GM12878 (cell line): ENCODE measurements at places on chromosomes 2 and 18. TPM values are rescaled to one million over a fixed set of nuclear protein-coding genes. Genes with fewer than 3 reads are reported as not detected.

DNA sequence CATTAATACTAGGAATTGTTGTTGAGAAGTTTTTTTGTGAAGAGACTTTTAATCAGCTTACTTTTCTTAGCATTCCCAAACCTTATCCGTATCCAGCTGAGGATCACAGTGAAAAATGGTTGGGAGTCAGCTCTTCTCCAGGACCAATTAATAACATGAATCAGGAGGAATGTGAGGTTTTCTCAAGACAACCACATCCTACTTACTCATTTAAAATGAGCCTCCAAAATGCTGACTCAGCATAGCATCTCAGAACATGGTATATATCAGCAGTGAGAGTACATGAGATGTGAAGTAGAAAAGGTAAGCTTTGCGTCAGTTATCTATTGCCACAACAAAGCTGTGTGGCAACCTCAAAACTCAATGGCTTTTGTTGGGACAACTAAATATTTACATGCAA is 140.3 kb downstream of the NRP2 start:
- no peak overlapping the region for H3K4me3 ChIP-seq
- no peaks in the 10 kb centered on the region for H3K36me3 ChIP-seq
- H3K4me1 ChIP-seq: no peaks in the 10 kb centered on the region
- H3K27me3 ChIP-seq: no peaks in the 10 kb centered on the region

DNA sequence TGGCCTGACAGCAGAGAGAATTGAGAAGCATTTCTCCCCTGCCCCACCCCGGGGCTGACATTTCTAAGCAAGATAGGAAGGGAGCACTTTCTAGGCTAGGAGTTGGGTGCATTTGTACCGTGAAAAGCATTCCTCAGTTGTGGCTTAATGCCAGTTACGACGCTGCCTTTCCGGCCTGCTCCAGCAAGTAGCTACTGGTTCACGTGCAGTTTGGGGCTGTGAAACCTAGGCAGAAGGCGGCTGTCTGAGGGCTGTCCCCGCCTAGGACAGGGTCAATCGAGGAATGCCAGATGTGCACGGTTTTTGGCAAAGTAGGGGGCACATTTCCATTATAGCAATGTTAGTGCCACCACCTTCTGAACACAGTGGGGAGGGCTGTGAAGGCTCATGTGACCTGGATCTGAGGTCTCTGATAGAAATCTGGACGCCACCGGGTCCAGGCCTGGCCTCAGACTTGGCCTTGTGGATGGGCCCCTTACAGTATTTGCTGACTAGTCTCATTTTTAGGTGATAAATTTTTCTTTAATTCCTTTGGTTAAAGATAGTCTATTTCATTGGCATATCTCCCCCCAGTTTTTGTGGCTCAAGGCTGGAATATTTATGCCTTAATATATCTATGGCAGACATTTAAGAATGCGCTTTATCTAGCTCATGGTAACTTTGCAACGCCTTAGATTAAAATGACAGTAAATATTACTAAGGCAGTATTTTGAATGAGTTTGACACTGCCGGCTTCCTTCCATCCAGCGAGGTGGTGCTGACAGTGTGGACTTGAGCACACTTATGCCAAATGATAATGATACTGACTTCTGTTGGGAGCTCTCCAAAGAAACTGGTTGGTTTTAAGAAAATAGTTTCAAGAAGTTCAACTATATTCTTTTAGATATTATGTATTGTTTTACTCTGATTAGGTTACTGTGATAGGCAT is 78.7 kb downstream of the LPIN1 start:
- DNase-seq: no peak
- H3K27me3 ChIP-seq: no peaks in the 10 kb centered on the region
- H3K4me3 ChIP-seq: no peak overlapping the region
- H3K27ac ChIP-seq: no peak overlapping the region
- H3K36me3 ChIP-seq: peaks cover 27% of the 10 kb centered on the region
- peaks cover 26% of the 10 kb centered on the region for H3K4me1 ChIP-seq

- H3K4me1 ChIP-seq: no peaks in the 10 kb centered on the region
- no peaks in the 10 kb centered on the region for H3K36me3 ChIP-seq
- H3K27ac ChIP-seq: no peak overlapping the region
- DNase-seq: no peak
Measured at GRCh38 chr18:449374-449773, 51.1 kb downstream of the COLEC12 start.

DNA sequence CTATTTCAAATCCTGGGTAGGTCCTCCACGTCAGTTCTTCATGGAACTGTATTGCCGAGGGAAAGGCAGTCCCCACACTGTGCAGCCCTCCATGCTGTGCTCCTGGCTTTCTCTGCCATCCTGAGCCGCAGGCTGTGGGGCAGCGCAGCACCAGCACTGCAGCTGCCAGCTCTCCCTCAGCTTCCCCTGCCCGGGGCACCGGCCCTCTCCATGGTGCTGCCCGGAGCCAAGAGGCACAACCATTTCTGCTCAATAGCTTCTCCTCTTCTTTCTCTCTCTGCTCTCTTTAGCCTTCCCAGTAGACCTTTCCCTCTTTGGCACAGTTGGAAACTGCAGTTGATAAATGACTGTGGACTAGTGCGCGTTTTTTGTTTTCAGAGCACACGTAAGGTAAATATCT is 12.1 kb downstream of the ANKRD23 start:
- no peak overlapping the region for H3K27ac ChIP-seq
- no peaks in the 10 kb centered on the region for H3K27me3 ChIP-seq
- H3K4me3 ChIP-seq: no peak overlapping the region
- no peaks in the 10 kb centered on the region for H3K4me1 ChIP-seq

DNA sequence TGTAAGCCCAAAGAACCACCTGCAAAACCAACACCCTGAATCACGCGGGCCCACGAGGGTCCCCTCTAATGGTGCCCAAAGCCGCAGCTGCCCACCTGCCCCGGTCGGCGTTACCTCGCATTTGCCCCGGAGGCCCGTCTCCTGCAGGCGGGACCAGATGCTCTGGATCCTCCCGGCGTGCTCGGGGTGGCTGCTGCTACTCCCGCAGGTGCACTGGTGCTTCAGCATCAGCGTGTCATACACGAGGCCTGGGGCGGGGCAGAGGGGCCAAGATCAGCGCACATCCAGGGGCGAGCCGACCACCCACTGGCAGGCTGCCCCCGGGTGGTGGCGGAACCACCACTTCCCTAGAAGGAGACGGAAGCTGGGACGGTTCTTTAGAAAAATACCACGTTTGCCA is 260.1 kb downstream of the TWIST2 start:
- no peak for DNase-seq
- H3K27ac ChIP-seq: no peak overlapping the region
- H3K36me3 ChIP-seq: no peaks in the 10 kb centered on the region
- no peaks in the 10 kb centered on the region for H3K27me3 ChIP-seq

- no peak for DNase-seq
- no peak overlapping the region for H3K27ac ChIP-seq
- H3K4me1 ChIP-seq: no peaks in the 10 kb centered on the region
- H3K27me3 ChIP-seq: no peaks in the 10 kb centered on the region; the same call in 1 of the 2 replicates
- H3K36me3 ChIP-seq: no peaks in the 10 kb centered on the region
Measured at GRCh38 chr2:173463846-173464245, 109.2 kb downstream of the CDCA7 start.

COLEC12 gene
- total RNA-seq: 0.03 and 0.05 TPM in 2 replicates

OST4 gene
- 270 and 278 TPM in 2 replicates for total RNA-seq

RANBP2 gene
- total RNA-seq: 59.9 and 60.7 TPM in 2 replicates

CXCR1 gene
- total RNA-seq: not detected in 2 replicates

UGT1A6 gene
- total RNA-seq: not detected in 2 replicates
